Mesothelial cell of epicardium (in vitro differentiated cells): ENCODE measurements at places on chromosomes 3 and 15. TPM values are rescaled to one million over a fixed set of nuclear protein-coding genes. Genes with fewer than 3 reads are reported as not detected.
A peak's percentile ranks its signal among the peaks of the same experiment; 100 is the strongest.

DNA sequence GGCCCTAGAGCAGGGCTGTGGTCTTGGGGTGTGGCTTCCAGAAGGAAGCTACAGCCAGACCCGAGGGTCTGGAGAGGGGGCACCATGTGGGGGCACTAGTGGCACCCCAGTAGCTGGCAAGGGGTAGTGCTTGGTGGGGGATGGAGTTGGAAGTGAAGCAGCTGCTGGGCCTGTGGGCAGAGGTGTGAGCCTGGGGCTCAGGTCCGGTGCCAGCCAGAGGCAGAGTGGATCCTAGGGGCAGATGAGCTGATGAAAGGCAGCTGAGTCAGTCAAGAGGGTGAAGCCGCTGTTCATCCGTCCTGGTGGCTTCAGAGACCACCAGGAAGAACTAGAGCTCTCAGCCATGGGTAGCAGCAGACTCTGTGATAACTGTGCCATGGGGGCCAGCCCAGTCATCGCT is 172.6 kb downstream of the TBC1D2B start:
- no peaks in the 10 kb centered on the region for H3K36me3 ChIP-seq
- H3K27ac ChIP-seq: no peak overlapping the region
- H3K27me3 ChIP-seq: peaks cover 3% of the 10 kb centered on the region
- DNase-seq: no peak
- H3K4me1 ChIP-seq: peaks cover 14% of the 10 kb centered on the region

The GP5 gene
- total RNA-seq: 0.11 to 0.16 TPM in 2 of 3 replicates, not detected in the other

DNA sequence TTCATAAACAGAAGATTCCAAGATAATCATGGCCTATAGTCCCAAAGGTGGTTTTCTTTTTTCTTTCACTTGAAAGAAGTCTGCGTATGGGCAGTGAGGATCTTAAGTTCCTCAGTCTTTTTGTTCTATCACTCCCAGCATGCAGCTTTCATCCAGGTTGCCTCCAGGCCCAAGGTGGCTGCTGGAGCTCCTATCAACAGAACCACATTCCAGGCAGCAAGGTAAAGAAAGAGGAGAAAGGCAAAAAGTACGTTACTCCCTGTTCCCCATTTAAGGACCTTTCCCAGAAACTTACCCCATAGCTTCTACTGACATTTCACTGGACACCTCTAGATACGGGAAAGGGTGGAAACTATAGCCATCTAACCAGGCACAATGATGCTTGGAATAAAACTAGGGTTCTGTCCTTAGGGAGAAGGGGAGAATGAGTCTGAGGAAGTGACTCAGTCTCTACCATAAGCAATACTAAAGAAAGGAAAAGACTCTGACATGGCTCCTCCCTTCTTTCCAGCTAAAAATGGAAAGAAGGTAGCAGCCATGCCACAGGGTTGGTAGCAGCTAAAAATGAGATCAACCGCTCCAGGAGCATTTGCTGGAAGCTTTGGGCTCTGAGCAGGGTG is 313.9 kb upstream of the NR2E3 start:
- H3K36me3 ChIP-seq: peaks cover 10% of the 10 kb centered on the region
- H3K27ac ChIP-seq: peak overlapping the region; percentile 30
- peaks cover 10% of the 10 kb centered on the region for H3K4me1 ChIP-seq
- DNase-seq: no peak
- H3K4me3 ChIP-seq: no peak overlapping the region

The GOLGA8O gene
- total RNA-seq: 2.9 to 5.5 TPM (median 3.9 TPM) in 3 replicates

- no peak for DNase-seq
- no peaks in the 10 kb centered on the region for H3K27me3 ChIP-seq
- H3K4me3 ChIP-seq: no peak overlapping the region
- no peak overlapping the region for H3K27ac ChIP-seq
- no peaks in the 10 kb centered on the region for H3K4me1 ChIP-seq
These were observed 38.4 kb upstream of the MBNL1 start for GRCh38 chr3:152230370-152230769.

- H3K27me3 ChIP-seq: no peaks in the 10 kb centered on the region
- no peak overlapping the region for H3K27ac ChIP-seq
- no peak for DNase-seq
These were observed 15.9 kb downstream of the PARL start for GRCh38 chr3:183868796-183869195.

DNA sequence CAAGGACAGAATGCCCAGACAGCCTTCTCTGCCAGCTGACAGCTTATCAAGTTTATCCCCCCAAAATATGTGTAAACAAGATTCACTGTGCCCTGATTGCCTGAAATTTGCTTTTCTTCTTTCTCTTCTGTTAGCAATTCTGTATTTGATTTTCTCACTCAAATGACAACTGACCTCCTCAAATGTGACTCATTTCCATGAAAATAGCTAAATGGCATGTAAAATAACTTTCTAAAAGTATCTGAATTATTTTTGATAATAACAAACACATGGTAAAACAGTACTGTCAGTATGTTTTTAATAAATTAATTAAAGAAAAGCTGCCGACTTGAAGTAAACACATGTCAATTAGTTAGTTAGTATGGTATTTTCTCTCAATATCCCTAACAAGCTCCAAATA is 202.3 kb upstream of the STAC start:
- no peaks in the 10 kb centered on the region for H3K4me1 ChIP-seq
- no peaks in the 10 kb centered on the region for H3K36me3 ChIP-seq
- DNase-seq: no peak
- H3K27me3 ChIP-seq: peaks cover 2% of the 10 kb centered on the region
- H3K27ac ChIP-seq: no peak overlapping the region

DNA sequence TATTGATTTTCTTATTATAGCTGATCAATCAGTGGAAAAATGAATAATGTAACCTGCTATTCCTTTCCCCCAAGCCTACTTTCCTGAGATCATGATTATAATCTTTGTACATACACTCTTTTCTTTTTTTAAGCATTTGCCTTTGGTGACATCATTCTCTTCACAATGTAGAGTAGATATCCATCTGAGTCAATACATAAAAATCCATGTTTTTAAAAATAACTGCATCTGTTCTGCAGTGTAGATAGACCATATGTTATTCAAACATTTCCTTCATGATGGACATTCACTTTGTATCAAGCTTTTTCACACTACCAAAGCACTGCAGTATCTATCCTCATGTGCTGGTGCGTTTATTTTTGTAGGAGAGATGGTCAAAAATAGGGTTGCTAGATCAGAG is 211.1 kb downstream of the PTPRG start:
- H3K27ac ChIP-seq: no peak overlapping the region
- no peak for DNase-seq
- peaks cover 9% of the 10 kb centered on the region for H3K4me1 ChIP-seq
- no peaks in the 10 kb centered on the region for H3K27me3 ChIP-seq
- H3K4me3 ChIP-seq: no peak overlapping the region
- no peaks in the 10 kb centered on the region for H3K36me3 ChIP-seq

- no peak overlapping the region for H3K27ac ChIP-seq
- no peaks in the 10 kb centered on the region for H3K27me3 ChIP-seq
- peaks cover 4% of the 10 kb centered on the region for H3K4me1 ChIP-seq
- H3K4me3 ChIP-seq: no peak overlapping the region
These were observed 11.7 kb upstream of the ARL14 start for GRCh38 chr3:160665231-160665630.

The TIMP4 gene
- total RNA-seq: 0.16 to 0.45 TPM (median 0.18 TPM) in 3 replicates

GRCh38 chr3:32500880-32501782 is 1.5 kb downstream of the CMTM6 start:
- peaks cover 39% of the 10 kb centered on the region for H3K4me1 ChIP-seq
- H3K4me3 ChIP-seq: peak overlapping the region; percentile 97
- peak overlapping the region; percentile 97 for H3K27ac ChIP-seq
- H3K27me3 ChIP-seq: no peaks in the 10 kb centered on the region

The HRG gene
- not detected in 3 replicates for total RNA-seq

DNA sequence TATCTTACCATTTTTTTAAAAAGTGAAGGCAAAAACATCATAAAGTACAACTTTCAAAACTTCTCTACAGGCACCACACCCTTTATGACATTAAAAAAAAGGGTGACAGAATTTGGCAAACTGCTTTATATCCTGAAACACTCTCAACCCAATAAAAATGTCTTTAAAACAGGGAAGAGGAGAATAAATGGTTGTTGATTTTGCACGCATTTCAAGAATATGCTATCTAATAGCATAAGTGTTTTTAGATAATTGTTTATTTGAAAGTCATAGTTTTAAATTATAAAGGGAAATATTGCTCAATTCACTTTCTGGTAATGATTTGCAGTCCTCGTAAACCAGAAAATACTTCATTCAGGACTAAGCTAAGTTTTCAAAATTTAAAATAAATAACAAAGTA is 1.7 kb upstream of the PCOLCE2 start:
- no peak for DNase-seq
- peaks cover 25% of the 10 kb centered on the region for H3K27me3 ChIP-seq
- no peak overlapping the region for H3K4me3 ChIP-seq
- H3K27ac ChIP-seq: no peak overlapping the region
- H3K4me1 ChIP-seq: peaks cover 18% of the 10 kb centered on the region

The WDR49 gene
- total RNA-seq: 0.40 to 0.55 TPM (median 0.47 TPM) in 3 replicates

DNA sequence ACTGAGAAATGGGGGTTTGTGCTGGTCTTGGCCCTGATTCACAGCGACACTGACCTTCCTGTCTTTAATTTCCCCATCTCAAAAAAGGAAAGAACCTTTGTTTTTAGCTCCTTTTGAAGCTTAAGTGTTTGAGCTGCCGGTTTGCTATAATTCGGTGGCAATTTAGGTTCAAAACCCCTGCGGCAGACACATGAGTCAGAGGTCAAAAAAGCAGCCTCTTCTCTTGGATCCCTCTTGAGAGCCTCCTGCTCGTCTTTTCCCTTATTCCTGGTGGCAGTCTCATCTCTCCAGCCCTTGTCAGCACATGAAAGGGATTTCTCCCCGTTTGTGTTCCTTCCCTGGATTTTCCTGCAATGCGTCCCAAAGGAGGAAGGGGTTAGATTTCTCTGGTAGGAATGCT is 64.5 kb downstream of the GRIP2 start:
- no peaks in the 10 kb centered on the region for H3K27me3 ChIP-seq
- no peak overlapping the region for H3K4me3 ChIP-seq
- H3K27ac ChIP-seq: no peak overlapping the region
- H3K4me1 ChIP-seq: peaks cover 14% of the 10 kb centered on the region
- peaks cover 39% of the 10 kb centered on the region for H3K36me3 ChIP-seq

The ACTC1 gene
- 4.8 to 5.5 TPM (median 5.4 TPM) in 3 replicates for total RNA-seq

- no peaks in the 10 kb centered on the region for H3K36me3 ChIP-seq
- no peak overlapping the region for H3K27ac ChIP-seq
- H3K27me3 ChIP-seq: no peaks in the 10 kb centered on the region
- H3K4me3 ChIP-seq: no peak overlapping the region
- no peak for DNase-seq
These were observed 296.2 kb downstream of the KBTBD8 start for GRCh38 chr3:67294341-67294740.

The PYGO1 gene
- 29.6 to 34.1 TPM (median 30.6 TPM) in 3 replicates for total RNA-seq

The SEMA3F gene
- 94.5 to 101 TPM (median 99.1 TPM) in 3 replicates for total RNA-seq

The OXTR gene
- 12.7 to 13.5 TPM (median 12.9 TPM) in 3 replicates for total RNA-seq

- DNase-seq: no peak
- no peak overlapping the region for H3K4me3 ChIP-seq
- peaks cover 25% of the 10 kb centered on the region for H3K4me1 ChIP-seq
- H3K27ac ChIP-seq: no peak overlapping the region
- H3K36me3 ChIP-seq: no peaks in the 10 kb centered on the region
These were observed 184.0 kb downstream of the ABHD5 start for GRCh38 chr3:43874731-43875130.

The ZNF35 gene
- 20.9 to 24.0 TPM (median 22.6 TPM) in 3 replicates for total RNA-seq

- no peak overlapping the region for H3K27ac ChIP-seq
- no peaks in the 10 kb centered on the region for H3K27me3 ChIP-seq
- peaks cover 10% of the 10 kb centered on the region for H3K36me3 ChIP-seq
- no peak for DNase-seq
These were observed 98.9 kb downstream of the DNAJB8 start for GRCh38 chr3:128367761-128368160.

- H3K27ac ChIP-seq: no peak overlapping the region
- no peak for DNase-seq
- no peaks in the 10 kb centered on the region for H3K27me3 ChIP-seq
- H3K4me3 ChIP-seq: no peak overlapping the region
- peaks cover 5% of the 10 kb centered on the region for H3K4me1 ChIP-seq
These were observed 241.3 kb downstream of the NEK10 start for GRCh38 chr3:27127879-27128278.

The ARID3B gene
- 18.0 to 22.1 TPM (median 19.6 TPM) in 3 replicates for total RNA-seq

The C3orf70 gene
- total RNA-seq: 2.8 to 3.2 TPM (median 3.0 TPM) in 3 replicates

GRCh38 chr15:90351479-90352106 is 491 bp upstream of the ZNF774 start:
- peak overlapping the region; percentile 25 for H3K27ac ChIP-seq
- H3K4me1 ChIP-seq: peaks cover 29% of the 10 kb centered on the region
- DNase-seq: no peak

The SCAANT1 gene
- not detected in 3 replicates for total RNA-seq

GRCh38 chr3:45931496-45931895 is 11.8 kb upstream of the CXCR6 start:
- no peak overlapping the region for H3K4me3 ChIP-seq
- H3K4me1 ChIP-seq: no peaks in the 10 kb centered on the region
- peaks cover 48% of the 10 kb centered on the region for H3K36me3 ChIP-seq
- H3K27me3 ChIP-seq: no peaks in the 10 kb centered on the region
- H3K27ac ChIP-seq: no peak overlapping the region
- no peak for DNase-seq

DNA sequence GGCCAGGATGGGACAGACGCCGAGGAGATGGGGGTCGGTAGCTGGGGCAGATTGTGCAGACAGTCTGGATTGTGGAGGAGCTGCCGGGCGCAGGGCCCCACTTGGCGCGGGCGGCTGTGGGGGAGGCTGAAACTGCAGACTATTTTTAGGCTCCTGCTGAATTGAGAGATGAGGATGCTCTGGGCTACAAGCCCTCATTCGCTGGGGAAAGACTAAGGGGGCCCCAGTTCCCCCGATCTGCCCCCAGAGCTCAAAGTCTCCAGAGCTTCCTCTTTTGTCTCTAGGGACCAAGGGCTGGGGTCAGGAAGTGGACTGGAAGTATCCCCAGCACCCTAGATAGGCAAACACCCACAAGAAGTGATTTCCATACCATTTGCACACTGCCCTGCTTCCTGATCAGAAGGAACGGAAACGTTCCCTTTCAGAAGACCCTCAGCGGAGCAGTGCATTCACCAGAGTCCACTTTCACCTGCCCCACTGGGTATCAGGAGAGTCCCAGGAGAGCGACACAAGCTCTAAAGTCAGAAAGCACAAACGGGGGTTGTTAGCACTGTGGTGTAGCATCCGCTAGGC is 29.7 kb downstream of the SEMA7A start:
- H3K27me3 ChIP-seq: no peaks in the 10 kb centered on the region
- no peaks in the 10 kb centered on the region for H3K36me3 ChIP-seq
- no peak for DNase-seq
- no peak overlapping the region for H3K4me3 ChIP-seq
- H3K4me1 ChIP-seq: peaks cover 29% of the 10 kb centered on the region

GRCh38 chr3:151538456-151539393 is 77.9 kb upstream of the IGSF10 start:
- H3K4me3 ChIP-seq: no peak overlapping the region
- DNase-seq: no peak
- H3K27ac ChIP-seq: peak overlapping the region; percentile 37
- no peaks in the 10 kb centered on the region for H3K36me3 ChIP-seq
- peaks cover 39% of the 10 kb centered on the region for H3K4me1 ChIP-seq

The CMC1 gene
- total RNA-seq: 12.1 to 15.9 TPM (median 13.4 TPM) in 3 replicates

GRCh38 chr3:195591852-195592251 is 8.1 kb upstream of the APOD start:
- H3K36me3 ChIP-seq: no peaks in the 10 kb centered on the region
- H3K27me3 ChIP-seq: peaks cover 2% of the 10 kb centered on the region
- no peak overlapping the region for H3K4me3 ChIP-seq
